Brain pericyte (primary cell): ENCODE measurements at places on chromosomes 11 and 22.

DNA sequence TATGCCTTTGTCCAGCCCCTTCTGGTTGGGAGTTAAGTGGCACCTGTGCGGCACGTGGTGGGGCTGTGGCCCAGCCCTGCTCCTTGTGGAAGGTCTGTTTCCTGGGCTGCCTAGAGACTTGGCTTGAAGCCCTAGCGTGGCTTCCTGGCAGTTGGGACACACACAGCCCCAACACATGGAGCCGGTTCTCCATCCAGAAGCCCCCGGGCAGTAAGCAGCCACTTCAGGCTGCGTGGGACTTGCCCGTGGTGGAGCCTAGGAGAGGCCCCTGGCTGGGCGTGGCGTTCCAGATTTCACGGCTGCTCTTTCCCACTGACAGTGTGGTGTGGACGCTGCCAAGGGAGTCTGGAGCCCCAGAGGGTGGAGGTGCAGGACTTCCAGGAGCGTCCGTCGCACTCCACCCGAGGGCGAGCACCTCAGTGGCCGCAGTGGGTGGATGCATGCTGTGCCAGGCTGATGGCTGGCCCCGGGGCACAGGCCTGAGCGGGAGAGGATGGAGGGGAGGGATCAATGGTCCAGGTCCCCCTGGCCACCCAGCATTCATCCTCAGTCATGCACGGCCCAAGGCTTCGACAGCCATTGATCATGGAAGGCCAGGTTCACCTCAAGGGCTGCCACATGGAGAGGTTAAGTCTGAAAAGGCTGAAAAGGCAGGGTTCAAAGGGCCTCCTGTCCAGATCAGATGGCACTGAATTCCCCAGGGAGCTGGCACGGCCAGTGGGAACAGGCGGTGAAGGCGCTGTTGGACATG is 9.3 kb downstream of the CCND1 start:
- DNase-seq = no peak

GRCh38 chr11:86720546-86720945 is 48.1 kb upstream of the ME3 start:
- no peak for DNase-seq

GRCh38 chr11:443542-444199 is 1.9 kb upstream of the ANO9 start:
- peak; percentile 90 for DNase-seq

- DNase-seq = peak; percentile 36
These were observed 3.2 kb upstream of the RTN4RL2 start for GRCh38 chr11:57456960-57457642.

DNA sequence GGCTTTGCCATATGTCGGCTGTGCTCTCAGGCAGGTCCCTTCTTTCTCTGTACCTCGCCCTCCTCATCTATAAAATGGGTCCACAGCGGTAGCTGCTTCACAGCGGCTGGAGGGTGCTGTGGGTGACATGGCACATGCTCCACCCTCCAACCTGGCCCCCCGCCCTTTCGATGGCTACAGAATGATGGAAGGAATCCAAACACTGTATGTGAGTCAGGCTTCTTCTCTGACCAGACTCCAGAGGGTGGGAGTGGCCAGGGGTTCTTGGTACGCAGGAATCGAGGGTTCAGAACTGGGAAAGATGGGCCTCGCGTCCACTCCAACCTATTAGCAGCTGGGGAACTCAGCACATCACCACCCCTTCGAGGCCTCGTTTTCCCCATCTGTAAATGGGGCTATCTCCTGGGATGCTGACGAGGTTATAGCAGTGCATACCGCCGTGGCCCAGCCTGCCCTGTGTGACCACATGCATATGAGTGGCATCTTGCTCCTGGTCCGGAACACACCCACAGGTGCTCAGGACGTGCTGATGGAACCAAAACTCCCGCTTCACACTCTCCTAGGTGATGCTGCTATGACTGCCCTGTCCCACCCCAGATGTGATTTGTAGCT is 26.4 kb downstream of the MN1 start:
- DNase-seq = no peak

GRCh38 chr22:46966846-46967245 is 204.4 kb downstream of the TBC1D22A start:
- DNase-seq = no peak

GRCh38 chr11:111788051-111788450 is 21.9 kb upstream of the PPP2R1B start:
- no peak for DNase-seq

DNA sequence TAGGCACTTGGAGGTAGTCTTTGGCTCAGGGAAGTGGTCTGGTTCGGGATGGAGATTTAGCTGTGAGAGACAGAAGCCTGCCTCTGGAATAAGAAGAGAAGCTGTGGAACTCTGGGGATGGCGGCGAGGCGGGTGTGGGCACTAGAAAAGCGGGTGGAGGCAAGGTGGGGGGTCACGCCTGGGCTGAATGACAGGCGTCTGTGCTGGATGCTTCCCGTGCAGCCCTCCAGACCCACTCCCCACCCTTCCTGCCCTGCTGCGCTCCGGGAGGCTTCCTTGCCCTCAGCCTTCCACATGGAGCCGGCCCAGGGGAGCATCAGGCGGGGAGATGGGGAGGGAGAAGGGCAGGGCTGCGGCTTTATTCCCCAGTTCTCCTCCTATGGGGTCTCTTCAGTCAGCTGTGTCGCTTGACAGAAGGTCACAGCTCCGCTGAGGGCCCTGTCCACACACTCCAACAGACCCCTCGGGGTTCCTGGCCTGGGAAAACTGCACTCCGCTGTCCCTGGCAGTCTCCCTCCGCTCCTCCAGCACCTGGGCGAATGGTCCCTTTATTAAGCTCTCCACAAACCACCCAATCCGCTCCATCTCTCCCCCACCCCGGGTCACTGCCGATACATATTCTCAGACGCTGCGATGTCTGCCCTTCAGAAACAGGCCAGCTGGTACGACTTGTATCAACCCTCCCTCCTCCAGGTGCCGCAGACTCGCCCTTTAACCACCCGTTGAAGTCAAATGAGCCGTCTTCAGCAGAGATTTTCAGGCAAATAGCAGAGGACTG is 6.2 kb downstream of the DNAJB13 start:
- DNase-seq = no peak

DNA sequence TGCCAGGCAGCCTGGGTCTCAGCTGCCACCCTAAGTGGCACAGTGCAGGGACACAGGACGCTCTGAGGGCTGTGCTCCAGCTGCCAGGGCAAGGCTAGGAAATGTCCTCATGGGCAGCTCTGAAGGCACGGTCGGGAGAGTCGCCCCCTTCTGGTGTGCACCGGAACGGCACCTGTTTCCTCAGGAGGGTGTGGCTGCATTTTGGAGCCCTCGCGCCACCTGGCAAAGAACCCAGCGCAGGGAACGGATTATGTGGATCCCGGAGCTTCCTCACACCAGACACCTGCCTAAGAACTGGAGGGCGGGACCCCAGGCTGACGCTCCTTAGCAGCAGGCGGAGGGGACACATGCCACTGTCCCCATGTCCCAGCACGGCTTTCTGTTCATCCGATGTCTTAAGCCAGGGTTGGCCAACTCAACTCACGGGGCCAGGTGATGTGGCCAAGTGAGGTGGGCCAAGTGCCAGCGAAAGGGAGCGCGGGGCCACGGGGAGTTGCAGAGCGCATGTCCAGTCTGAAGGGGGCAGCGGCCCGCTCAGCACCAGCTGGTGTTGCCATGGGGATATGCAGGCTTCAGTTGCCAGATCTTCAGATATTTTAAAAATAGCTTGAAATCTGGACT is 5.1 kb upstream of the SLC22A8 start:
- DNase-seq = no peak

DNA sequence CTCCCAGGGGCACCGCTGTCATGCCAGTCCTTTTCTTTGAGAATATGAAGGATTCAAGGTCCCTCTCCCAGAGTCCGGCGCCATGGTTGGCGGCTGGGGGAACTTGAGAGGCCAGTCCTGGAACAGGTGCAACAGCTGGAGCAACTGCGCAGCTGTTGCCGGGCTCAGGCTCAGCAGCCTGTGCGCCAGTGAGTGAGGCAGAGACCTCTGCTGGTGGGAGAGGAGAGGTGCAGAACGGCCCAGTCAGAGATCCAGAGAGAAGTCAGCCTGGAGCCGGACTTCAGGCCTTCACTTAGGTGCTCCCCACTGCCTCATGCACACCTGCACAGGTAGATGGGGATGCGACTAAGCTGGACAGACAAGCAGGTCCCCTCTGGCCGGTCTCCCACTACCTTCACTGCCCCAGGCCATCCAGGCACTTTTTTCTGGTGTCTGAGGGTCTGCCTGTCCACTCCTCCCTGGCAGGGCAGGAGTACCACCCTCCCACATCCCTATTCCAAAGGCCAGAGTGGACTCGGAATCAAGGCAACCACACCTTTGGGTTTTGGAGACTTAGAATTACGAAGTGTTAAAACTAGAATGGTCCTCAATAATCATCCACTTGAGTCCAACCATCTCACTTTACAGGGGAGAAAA is 4.6 kb downstream of the CHRDL2 start:
- DNase-seq = peak; percentile 25

DNA sequence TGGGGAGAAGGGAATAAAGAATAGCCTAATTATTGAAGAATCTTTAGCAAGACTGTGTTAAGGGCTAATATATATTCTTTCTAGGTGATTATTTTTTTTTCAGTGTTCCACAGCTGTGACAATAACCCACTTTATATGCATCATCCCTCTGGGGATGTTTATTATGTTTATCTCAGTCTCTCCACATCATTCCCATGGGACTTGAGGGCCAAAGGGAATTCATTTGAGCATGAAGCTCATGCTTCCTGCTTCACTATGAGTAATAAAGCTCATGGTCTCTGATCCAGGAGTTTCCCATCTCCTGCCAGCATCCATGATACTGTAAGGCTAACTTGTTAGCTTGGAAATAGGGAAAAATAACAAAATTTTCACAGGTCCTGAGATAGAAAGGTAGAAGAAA is 1888.4 kb downstream of the LRRC4C start:
- no peak for DNase-seq

- DNase-seq = no peak
These were observed 44.4 kb downstream of the INSC start for GRCh38 chr11:15159085-15159484.

GRCh38 chr11:40139536-40139935 is 1319.9 kb downstream of the LRRC4C start:
- no peak for DNase-seq

- DNase-seq = no peak
These were observed 14.2 kb downstream of the TMEM121B start for GRCh38 chr22:17106785-17107546.

DNA sequence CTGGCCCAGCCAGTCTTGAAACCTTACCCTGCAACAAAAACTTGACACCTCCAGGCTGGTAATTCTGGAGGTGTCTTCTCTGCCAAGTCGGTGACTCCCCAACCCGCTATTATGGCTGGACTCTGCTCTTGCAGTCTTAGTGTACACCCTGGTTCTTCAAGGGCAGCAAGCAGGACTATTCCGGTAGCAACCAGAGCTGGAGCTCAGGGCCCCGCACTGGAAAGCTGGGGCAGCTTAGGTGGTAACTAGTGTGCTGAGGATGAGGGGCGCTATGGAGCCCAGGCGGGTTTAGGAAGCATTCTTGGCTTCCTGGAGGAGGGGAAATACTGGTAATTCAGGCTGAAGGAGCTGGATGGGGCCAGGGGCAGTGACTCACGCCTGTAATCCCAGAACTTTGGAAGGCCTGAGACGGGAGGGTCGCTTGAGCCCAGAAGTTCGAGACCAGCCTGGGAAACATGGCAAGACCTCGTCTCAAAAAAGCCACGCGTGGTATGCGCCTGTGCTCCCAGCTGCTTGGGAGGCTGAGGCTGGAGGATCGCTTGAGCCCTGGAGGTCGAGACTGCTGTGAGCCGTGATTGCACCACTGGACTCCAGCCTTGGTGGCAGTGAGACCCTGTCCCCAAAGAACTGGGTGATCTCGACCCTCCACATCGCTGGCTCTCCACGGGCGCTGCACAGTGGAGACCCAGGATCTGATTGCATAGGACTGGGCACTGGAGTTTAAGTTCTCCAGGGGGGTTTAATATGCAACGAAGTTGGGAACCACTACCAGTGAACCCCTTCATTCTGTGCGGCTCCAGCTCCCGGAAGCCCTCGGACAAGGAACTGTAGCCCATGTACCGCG is 10.6 kb upstream of the AIFM3 start:
- DNase-seq = no peak

DNA sequence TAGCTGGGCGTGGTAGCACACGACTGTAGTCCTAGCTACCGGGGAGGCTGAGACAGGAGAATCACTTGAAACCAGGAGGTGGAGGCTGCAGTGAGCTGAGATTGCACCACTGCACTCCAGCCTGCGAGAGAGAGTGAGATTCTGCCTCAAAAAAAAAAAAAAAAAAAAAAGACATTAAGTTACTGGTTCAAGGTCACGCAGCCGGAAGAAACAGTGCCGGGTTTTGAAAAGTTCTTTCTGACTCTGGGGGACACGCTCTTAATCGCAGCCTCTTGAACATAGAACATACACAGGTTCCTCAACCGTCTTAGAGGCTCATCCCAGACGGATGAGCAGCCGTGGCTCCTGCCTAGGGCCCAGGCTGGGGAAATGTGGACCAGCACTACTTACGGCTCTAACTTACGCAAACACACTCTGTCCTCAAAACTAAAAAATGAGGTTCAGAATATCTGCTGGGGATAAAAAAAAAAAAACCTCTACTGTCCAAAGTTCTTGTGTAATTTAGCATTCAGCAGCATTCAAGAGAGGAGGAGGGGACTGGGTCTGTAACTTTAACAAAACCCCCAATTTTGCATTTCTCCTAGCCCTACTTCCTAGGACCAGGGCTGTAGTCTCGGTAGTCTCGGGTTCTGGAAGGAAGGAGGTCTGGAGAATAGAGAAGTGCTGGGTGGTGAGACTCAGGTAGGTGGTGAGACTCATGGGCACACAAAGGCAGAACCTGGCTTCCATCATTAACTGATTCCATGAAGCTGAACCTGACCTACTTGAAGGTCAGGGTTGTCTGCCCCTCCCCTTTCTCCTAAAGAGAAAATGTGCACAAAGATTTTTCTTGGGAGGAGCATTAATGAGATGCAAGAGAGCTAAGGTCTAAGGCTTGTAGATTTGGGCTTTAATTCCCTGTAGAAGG is 6.0 kb downstream of the SPTBN2 start:
- DNase-seq = no peak

DNA sequence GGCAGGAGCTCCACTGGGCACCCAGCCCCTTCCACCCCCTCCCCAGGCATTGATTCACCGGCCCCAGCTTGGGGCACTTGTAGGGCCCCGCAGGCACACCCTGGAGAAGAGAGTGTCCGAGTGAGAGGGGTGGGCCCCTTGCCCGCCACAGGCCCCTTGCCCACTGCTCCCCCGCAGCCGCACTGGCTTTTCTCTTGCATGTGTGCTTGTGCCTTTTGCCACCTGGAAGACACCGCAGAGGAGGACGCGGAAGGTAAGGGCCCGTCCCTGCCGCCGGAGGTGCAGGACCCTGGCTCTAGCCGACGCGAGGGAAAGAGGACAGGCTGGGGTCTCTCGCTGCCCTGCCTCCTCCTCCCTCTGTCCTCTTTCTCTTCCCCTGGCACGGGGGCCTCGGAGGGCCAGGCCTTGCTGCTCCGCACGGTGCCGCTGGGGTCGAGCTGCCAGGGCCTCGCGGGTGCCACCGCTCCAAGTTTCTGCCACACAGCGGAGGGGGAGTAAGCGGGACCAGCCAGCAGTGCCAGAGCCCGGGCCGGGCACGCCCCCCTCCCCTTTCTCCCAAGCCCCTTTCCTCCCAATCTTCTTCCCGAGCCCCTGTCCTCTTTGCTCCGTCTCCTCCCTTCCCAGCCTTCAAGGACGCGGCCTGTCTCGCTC is 9.5 kb downstream of the TNNT3 start:
- DNase-seq = no peak
